SJSA1 (cell line): ENCODE measurements at places on chromosomes 7 and 10.

DNA sequence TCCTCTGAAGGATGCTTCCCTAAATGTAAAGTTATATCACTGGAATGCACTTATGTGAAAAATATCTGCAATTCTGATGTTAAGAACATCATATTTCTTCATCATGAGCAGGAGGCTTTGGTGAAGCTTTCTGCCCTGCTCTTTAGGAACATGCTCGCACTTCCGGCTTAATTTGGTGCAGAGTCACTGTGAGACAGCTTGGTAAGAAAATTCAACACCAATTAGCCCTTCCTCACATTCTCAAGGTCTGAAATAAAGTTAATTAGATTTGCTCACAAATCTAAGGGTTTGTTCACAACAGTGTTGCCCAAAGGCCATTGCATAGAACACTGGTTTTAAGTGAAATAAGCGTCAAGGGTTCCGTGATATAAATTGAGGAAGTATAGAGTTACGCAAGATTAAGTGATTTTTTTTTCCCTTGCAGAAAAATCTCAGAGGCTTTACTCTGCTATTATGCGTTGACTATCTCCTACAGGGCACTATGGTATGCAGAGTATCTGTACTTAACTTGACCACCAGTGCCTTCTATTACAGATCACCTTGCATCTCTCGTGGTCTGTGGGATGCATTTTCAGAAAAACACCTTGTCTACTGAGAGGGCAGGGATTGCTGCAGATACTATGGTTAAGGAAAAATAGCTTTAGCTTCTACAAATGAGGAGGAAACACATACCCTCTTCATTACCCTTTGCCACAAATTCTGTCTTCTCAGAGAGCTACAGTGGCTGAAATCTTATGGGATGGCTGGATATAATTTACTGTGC, 953.9 kb downstream of the TYW1 start:
- no peak for DNase-seq

DNA sequence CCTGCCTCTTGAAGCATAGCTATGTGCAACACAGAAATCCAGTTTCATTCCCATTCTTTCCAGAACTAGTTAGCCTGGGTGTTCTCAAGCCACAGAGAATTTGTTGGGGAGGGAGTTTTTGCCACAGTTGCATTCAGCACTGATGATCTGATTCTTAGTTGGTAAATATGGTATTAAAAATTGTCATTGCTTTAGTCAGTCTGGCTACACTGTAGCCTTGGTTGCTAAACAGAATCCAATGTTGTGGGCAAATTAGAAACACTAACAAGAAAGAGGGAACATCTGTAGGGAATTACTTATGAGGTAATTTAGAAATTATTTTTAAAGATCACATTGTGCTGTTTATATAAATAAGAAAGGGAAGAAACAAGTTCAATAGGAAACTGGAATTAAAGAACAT, 57.0 kb upstream of the CC2D2B start:
- DNase-seq: no peak

- DNase-seq: peak; percentile 62
Observed at GRCh38 chr10:50740293-50740648, 535 bp downstream of the ASAH2B start.

DNA sequence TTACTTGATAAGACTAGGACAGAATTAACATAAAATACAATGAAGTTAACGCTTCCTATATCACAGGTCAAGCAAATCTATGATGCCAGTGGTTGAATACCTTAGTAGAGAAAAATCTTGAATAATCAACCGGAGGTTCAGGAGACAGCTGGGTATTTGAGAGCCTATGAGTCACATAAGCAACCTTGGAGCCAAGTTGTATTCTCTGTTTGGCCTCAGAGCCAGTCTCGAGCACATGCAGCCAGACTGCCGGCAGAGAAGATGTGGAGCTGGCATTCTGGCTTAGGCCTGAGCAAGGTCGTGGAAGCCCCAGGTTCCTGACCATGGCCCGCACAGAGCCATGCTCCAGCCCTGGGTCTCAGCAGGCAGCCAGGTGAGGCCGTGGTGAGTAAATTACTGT, 90.3 kb downstream of the FAM204A start:
- no peak for DNase-seq

DNA sequence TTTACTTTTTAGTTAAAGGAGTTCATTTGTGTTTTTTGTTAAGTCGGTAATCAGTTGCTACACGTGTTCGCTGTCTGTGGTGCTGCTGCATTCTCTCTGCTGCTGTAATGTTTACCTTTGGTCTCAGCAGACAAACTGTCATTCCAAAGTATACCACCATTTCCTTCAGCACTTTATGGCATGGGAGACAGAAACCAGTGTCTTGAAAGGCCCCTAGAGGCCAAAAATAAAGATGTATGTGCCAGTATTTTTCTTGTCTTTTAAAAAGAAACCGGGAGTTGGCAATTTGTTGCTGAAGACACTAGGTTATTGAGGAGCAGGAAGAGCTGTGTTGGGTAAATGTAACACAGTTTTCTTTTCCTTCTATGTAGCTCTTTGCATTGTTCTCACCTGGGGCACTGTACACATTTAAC, 24.1 kb downstream of the ZNF92 start:
- no peak for DNase-seq

- DNase-seq: no peak
Observed at GRCh38 chr10:60896033-60896432, 48.0 kb downstream of the RHOBTB1 start.

DNA sequence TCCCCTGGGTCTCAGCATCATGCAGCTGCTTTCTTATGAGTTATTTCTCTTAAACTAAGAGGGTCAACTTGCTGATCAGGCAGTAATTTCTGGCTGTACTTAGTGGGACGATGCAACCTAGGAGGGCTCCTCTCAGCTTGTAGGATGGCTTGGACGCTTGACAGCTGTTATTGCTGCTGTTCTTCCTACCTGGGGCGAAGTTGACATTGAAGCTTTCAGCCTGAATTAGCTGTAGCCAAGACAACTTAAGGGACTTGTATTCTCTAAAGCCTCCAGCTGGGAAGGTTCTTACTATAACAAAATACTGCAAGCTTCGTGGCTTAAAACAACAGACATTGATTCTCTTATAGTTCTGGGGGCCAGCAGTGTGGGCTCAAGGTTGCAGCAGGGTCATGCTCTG, 224.9 kb downstream of the ACTR3B start:
- no peak for DNase-seq

DNA sequence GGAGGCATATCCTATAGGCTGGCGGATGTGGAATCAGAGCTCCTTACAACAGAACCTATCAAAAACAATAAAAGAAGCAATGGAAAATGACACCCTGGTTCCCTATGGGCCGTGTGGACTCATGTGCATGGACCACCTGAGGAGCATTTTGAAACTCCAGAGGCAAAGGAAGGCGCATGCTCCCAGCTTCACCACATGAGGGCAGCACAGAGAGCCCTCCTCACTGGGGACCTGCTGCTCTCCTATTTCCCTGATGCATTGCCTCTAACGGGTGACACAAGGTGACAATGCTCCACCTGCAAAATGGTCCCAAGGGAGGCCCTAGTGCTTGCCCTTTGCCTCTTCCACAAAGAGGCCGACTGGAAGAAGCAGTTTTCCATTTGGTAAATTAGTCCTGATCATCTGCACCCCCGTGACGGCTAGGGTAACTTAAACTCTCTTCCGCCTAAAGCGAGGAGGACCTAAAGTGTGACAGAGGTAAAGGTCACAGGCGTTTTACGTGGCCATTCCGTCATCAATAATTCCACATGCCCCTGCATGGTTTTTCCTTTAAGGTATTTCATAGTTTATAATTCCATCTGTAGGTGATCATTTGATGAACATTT, 67.7 kb downstream of the GPAM start:
- no peak for DNase-seq

GRCh38 chr7:38685851-38686250, 54.7 kb upstream of the AMPH start:
- DNase-seq: no peak

GRCh38 chr7:158454631-158455030, 133.0 kb downstream of the PTPRN2 start:
- no peak for DNase-seq
